ENCODE measurements at places on chromosomes 3 and 15.

- DNase-seq, result no peak
Measured at GRCh38 chr15:66592505-66593218, 26.9 kb upstream of the LCTL start.

DNA sequence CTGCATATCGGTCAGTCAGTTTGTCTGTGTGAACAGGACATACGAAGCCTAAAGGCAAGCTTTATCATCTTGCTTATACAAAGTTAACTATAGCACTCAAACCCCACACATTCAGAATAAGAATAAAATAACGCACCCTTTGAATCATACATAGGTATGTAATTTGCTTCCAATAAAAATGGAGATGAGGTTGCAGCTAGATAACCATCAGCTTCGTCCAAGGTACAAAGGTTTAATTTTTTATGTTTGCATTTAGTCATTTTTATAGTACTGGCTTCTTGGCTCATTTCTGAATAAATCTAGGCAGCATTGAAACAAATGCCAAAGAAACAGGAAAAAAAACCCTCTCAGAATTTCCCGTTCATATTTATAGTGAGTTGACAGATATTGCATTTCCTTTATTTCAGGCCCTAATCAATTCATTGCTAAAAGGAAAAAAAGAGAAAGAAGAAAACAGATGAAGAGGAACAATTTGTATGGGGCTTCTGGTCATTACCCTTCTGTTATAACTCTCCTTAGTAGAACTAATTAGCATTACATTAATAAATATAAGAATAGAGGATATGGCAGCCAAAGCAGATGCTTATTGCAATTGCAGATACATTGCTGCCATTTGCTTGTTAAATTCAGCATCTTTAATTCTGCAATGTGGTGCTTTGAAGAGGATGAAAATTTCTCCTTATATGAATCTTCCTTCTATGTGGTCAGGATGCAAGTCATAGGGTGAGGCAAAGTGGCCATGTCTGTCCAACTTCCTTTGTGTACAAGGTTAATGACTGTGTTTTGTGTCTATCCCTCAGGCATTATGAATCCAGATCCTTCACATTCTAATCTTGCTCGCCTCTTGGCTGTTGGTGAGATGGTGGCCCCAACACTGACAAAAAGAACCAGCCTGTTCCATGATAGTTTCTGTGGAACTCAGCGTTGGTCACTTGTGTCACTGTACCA is 550.0 kb downstream of the AGBL1 start:
- no peak for DNase-seq

DNA sequence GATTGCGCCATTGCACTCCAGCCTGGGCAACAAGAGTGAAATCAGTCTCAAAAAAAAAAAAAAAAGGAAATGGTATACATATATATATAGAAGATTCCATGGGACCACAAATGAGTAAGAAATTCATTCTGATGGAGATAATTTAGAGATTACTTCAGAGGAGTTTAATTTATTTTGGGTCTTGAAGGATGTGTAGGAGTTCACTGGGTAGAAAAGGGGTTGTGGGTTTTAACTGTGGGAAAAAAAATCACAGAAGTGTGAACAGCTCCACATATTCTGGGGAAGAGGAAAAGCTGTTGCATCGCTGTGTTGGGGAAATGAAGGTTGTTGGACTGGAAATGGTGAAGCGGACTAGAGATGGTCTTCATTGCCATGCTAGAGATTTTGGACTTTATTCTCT is 4.1 kb upstream of the ICE2 start:
- DNase-seq, result no peak

GRCh38 chr3:99549220-99549619 is 89.2 kb upstream of the COL8A1 start:
- no peak for DNase-seq

- no peak for DNase-seq
Measured at GRCh38 chr3:10614168-10614567, 108.8 kb upstream of the ATP2B2 start.

DNA sequence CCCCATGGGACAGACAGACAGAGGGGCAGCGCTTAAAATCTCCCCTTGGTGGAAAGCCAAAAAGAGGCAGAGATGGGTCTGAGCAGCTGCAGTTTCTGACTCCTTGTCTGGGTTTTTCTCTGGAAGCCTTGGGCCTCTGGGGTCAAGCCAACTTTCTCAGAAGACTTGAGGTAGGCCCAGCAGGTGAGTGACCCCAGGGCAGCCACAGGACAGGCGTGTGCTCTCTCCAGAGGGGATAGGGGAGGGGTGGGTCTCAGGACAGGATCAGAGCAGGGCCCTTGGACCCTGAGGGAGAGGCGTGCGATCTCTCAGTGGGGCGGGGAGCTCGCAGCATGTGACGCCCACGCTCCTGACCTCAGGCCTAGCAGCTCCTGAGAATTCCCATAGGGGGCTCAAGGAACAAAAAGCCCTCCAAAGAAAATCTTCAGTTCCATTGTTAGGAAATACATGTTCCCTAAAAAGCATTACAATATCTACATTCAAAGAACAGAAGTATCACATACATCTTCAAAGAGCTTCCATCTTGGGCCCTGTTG is 34.6 kb upstream of the DUSP7 start:
- no peak for DNase-seq

GRCh38 chr3:101478980-101479379 is 34.0 kb downstream of the SENP7 start:
- no peak for DNase-seq

DNA sequence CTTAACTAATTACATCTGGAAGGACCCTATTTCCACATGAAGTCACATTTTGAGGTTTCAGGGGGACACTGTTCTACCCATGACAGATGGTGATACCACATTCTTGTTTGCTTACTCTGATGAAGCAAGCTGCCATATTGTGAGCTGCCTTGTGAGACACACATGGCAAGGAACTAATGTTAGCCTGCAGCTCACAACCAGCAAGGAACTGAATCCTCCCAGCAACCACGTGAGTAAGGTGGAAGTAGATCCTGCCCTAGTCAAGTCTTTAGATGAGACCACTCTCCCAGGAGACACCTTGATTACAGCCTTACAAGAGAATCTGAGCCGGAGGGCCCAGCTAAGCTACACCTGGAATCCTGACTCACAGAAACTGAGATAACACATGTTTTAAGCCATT is 160.1 kb downstream of the PDE8A start:
- no peak for DNase-seq

Measured in MCF 10A (cell line).